ENCODE measurements at places on chromosomes 4 and X. TPM values are rescaled to one million over a fixed set of nuclear protein-coding genes. Genes with fewer than 3 reads are reported as not detected.

The VEGFD gene
- 0.28 TPM for total RNA-seq

The AFF1 gene
- 9.4 TPM for total RNA-seq

The CYLC1 gene
- not detected for total RNA-seq

The CASK gene
- 57.9 TPM for total RNA-seq

The TDO2 gene
- total RNA-seq: 0.28 TPM

The TEX13A gene
- total RNA-seq: not detected

The OTC gene
- not detected for total RNA-seq

The NWD2 gene
- total RNA-seq: not detected

The SCML2 gene
- 0.56 TPM for total RNA-seq

The ZFYVE28 gene
- total RNA-seq: 8.8 TPM

The PDGFRA gene
- total RNA-seq: 295 TPM

The MAGEA2B gene
- not detected for total RNA-seq

The NUDT10 gene
- total RNA-seq: 0.85 TPM

The UGT2A3 gene
- total RNA-seq: 0.28 TPM

The KIF4A gene
- total RNA-seq: 23.8 TPM

The PCDH10 gene
- 21.3 TPM for total RNA-seq

The PLAC1 gene
- not detected for total RNA-seq

The SUPT20HL1 gene
- not detected for total RNA-seq

The SPATA18 gene
- total RNA-seq: 17.2 TPM

The ATP11C gene
- total RNA-seq: 51.3 TPM

The CT45A5 gene
- not detected for total RNA-seq

Data from regular cardiac myocyte (primary cell).